ENCODE measurements at places on chromosomes 11 and 22.

DNA sequence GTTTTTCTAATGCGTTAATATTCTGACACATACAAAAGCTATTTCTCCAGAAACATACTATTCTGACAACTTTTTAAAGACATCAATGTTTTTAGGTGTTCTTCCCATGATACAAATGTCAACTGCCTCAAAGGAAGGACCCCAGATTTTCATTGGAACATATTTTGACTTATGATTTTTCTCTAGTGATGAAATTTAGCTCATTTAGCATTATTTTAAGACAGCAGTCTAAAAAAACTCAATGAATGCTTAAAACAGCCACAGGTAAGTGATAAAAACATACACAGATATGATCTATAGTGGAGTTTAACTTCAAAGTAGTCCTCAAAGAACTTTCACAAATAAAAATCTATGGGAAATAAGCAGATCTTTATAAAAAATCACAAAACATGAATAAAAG lies 24.9 kb downstream of the XKR3 start:
- no peak for DNase-seq

DNA sequence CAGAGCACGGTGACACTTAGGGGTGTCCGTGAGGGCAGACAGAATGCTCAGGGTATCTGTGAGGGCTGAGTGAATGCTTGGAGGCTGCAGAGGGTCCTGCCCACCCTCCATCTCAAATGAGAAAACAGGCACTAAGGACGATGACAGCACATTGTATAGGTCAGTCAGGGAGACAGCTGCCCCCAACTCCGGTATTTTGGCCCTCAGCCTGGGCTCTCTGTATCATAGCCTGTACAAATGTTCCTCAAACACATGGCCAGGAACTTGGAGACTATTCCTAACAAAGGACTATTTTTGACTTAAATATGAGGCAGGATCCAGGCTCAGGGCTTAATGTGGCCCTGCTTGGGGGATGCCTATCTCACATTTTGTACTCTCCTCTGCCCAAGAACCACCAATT lies 145.4 kb downstream of the OPCML start:
- no peak for DNase-seq

DNA sequence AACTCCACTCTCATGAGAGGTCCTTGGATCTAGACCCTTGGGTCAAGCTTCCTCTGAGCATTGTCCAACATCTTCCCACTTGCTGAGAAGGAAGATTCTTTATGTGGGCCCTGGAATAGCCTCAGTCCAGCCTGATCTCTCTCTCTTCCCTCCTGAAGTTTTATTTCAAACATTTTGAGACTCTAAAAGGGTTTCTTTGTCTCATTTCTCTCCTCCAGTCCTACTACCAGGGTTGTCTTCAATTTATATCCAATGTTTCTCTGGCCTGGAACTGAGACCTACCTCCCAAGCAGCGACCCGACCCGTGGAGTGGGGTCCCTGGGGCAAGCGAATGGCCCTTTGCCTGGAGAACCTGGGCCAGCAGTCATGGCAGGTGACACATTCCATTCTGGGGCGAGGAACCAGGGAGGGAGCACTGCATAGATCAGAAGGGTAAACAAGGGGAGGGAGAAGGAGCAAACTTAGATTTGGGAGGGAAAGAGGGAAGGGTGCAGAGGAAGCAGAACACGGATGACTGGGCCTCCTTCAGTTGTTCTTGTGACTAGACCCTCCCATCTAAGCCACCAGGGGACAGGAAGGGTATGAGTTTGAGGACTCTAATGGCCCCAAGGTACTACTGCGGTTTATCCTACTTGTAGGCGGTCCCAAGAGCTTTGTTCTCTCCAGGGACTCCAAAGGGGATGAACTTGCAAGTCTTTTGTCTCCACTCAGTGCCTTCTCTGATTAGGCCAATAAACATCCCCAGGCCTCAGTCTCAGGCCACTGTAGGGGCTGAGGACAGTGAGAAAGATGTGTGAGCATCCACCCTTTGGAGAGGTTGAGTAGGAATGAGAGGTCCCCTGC lies 14.2 kb upstream of the PRAME start:
- DNase-seq = no peak

GRCh38 chr11:19253153-19253745 lies 12.5 kb upstream of the E2F8 start:
- no peak for DNase-seq

GRCh38 chr11:109148669-109149068 lies 273.3 kb upstream of the C11orf87 start:
- no peak for DNase-seq

- DNase-seq = no peak
These were observed 103.1 kb downstream of the SNX19 start for GRCh38 chr11:130813196-130813595.

DNA sequence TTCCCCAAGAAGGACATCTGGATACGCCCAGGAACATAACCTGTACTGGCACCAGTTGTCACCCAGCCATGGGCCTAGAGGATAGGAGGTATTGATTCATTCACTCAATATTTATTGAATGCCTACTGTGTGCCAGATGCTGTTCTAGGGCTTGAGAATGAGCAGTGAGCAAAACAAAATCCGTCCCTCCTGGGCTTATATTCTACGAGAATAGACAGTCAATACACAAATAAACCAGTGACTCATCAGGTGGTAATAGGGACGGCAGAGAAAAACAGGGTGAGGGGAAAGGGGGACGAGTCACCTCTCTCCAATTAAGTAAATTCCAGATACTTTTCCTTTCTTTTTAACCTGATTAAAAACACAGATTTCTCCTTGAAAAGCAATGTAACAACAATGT lies 103.5 kb downstream of the MICAL2 start:
- no peak for DNase-seq

- DNase-seq = no peak
These were observed 19.2 kb upstream of the ADSL start for GRCh38 chr22:40326905-40327735.

DNA sequence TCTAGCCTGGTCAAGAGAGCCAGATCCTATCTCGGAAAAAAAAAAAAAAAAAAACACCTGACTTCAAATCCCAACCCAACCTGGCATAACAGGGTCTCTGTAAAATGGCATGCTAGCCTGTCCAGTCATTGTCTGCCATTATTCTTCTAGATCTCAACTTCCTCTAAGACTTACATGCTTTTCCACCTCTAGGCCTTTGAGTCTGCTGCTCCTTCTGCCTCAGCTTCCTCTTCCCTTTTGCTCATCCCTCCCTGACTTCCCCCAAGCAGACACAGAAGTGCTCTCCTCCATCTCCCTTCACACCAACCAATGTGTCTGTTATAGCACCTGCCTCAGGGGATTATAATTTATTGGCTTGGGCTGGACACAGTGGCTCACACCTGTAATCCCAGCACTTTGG lies 7.8 kb downstream of the STK33 start:
- DNase-seq = no peak

DNA sequence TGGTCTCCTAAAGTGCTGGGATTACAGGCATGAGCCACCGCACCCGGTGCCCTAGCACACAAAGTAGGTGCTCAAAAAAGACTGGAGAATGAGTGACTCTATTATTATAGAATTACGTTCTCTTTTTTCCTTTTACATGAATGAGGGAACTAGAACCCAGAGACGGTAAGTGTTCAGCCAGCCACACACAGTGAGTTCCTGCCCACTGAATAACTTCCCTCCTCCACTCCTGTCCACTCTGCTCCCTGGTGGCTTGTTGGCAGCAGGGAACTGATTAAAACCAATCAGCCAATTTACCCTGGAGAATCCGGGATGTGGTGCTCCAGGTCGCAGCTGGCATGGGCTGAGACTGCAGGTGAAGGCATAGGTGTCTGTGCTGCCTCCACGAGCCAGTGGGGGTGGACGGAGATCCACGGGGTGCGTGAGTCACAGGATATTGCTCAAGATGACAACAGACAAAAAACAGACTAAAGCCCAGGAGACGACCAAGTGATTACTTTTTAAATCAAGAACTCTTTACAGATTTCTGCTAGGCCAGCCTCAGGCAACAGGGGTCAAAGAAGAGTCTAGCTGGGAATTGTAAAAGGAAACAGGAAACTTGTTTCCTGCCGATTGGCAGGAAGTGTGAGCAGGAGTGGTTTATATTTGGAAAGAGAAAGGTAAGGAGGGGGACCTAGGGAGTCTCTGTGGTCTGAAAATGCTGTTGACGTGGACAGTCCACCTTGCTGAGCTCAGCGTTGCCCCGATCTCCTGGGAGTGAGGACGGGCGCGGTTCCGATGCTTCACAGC lies 95.2 kb upstream of the TP53I11 start:
- no peak for DNase-seq

GRCh38 chr22:19590696-19591095 lies 66.5 kb upstream of the CLDN5 start:
- DNase-seq = no peak

DNA sequence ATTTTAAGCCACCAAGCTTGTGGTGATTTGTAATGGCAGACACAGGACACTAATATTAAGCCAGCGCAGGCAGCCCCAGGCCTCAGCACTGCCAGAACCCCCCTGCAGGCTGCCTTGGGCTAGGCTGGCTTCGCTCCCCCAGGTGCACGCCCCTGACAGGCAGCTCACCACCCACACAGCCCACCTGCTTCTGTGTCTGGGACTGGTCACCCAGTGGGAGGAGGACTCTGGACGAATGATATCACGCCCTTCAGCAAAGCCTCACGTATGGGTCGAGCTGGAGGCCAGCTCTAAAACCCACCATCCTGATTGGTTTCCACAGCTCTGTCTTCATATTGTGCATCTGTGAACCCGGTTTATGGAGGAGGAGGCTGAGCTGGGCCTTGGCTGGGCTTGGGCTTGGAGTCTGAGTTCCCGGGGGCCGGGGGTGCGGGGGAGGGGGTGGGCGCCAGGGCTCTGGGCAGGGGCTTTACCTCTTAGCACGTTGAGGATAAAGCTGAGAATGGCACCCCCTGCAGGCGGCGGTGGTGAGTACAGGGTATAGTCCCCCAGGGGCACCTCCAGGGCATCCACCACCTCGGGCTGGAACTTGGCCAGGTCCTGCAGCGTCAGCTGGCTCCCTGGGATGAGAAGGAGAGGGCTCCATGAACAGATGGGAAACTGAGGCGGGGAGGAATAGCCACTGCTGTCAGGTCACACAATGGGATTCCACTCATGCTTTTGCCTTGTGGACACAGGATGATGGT lies 13.8 kb downstream of the GGT5 start:
- DNase-seq = peak; percentile 29

DNA sequence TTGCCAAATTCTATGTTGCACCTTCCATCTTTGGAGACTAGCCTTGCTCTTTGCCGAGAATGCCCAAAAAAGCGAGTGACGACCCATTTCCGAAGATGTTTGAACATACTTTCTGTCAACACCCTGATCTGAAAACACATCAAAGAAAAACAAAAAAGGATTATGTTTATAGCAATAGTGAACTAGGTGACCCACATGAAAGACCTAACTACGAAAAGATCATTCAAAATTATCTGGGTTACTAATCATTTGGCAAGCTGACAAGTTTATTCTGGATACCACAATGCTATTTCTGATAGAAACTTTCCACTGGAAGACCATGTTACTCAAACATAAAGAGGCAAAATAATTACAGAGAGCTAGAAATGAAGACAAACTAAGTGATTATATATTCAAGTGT lies 27.0 kb downstream of the KCNJ1 start:
- no peak for DNase-seq

- peak; percentile 23 for DNase-seq
These were observed 16.1 kb downstream of the DGCR2 start for GRCh38 chr22:19105867-19106802.

DNA sequence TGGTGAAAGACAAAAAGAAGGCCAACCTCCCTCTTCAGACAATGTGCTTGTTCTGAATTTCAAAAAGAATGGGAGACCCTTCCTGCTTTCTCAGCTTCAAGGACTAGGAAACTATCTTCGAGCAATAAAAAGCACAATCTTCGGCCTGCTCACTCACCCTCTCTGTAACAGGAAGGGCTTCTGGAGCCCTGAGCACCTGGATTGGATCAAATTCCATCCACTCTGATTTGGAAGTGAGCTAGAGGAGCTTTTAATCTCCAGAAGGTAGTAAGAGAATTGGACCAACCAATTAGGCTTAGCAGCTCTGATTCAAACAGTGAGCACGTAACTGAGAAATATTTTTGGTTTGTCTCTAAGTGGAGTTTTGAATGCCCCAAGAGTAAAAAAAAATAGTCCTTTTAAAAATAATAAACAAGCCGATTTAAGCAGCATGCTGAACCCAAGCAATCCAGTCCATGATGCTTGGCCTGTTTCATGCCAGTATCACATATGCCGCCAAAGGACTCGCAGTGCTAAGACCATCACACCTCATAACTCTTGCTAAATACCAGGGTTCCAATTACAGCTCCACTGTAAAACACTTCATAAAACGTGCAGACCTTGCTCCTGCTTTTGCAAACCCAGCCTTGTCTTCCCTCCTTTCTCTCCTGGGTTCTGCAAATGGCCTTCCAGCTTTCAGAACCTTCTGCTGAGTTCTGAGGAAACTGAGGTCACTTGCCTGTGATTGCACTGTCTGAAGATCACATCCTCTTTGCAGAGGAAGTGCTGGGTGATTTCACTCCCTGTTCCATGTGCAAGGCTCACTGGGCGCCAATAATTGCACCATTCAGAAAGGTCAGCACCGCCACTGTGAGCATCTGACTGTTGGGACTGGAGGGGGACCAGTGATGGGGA lies 74.4 kb downstream of the SLC1A2 start:
- no peak for DNase-seq

GRCh38 chr11:69509381-69509780 lies 27.9 kb downstream of the LINC01488 start:
- DNase-seq = no peak

DNA sequence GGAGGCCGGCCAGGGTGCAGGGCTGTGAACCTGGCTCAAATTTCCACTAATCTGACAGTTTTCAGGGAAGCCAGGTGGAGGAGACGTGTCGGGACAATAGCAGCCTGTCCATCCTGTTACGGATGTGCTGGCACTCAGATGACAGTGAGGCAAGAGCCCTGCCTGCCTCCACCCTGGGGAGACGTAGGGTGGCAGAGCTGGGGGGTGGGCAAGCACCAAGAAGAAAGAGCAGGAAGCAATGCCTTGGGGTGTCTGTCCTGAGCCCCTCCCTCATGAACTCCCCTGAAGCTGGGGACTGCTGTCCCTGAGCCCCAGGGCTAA lies 10.0 kb upstream of the TRIM29 start:
- DNase-seq = no peak

GRCh38 chr11:84886344-84886743 lies 740.8 kb downstream of the DLG2 start:
- no peak for DNase-seq

GRCh38 chr22:22932512-22932941 lies 44.9 kb downstream of the IGLL5 start:
- DNase-seq = no peak

DNA sequence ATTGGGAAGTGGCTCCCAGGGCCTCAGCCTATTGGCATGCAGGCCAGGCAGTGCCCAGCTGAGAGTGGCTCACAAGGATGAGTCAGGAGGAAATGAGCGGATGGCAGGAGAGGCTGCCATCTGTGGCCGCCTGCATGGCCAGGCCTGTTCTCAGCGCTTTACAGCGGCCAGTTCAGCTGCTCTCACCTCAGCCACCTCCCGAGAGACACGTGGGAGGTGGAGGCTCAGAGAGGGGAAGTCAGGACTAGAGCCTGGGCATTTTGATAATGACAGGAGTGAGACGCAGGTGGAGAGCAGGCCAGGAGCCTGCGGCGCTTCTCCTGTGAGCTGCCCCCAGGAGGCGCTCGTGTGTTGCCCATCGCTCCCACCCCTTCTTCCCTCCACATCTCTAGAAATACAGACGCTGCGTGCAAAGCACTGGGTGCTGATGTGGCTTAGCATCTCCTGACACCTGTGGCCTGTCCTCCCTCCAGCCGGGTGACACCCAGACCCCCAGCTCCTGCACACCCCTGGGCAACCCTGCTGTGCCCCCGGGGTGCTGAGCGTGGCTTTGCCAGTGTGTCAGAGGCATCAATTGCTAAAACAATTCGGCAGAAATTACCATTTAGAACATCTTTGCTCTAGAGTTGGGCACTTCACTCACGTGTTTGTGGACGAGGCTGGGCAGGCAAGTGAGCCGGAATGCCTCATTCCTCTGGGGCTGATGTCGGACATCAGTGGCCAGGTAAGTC lies 21.4 kb upstream of the PANX2 start:
- peak; percentile 63 for DNase-seq

All from stimulated activated CD4-positive, alpha-beta T cell treated with anti-CD3 and anti-CD28 coated beads, Interleukin-15, amount 100 ng/mL, for 1 hour (primary cell).